Activated CD8-positive, alpha-beta memory T cell treated with anti-CD3 and anti-CD28 coated beads for 24 hours (primary cell): ENCODE measurements at places on chromosomes 5 and 9.

- no peak for DNase-seq
Measured at GRCh38 chr5:139492700-139493192, 10.2 kb upstream of the STING1 start.

DNA sequence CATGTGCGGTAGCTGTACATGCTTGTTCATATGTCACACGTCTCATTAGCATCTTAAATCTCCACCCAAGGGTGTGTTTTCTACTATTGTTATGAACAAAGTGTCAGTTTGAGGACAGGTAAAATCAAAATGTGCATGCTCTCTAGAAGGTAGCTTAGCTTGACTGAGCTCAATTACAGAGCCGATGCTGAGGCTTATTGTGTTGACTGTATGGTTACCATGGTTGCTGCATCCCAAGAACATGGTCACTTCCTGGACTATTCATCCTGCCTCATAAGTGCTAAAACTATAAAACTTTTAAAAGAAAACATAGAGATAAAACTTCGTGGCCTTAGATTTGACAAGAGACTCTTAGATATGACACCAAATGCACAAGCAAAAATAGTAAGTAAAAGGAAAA is 426.1 kb upstream of the CTNND2 start:
- DNase-seq: no peak

DNA sequence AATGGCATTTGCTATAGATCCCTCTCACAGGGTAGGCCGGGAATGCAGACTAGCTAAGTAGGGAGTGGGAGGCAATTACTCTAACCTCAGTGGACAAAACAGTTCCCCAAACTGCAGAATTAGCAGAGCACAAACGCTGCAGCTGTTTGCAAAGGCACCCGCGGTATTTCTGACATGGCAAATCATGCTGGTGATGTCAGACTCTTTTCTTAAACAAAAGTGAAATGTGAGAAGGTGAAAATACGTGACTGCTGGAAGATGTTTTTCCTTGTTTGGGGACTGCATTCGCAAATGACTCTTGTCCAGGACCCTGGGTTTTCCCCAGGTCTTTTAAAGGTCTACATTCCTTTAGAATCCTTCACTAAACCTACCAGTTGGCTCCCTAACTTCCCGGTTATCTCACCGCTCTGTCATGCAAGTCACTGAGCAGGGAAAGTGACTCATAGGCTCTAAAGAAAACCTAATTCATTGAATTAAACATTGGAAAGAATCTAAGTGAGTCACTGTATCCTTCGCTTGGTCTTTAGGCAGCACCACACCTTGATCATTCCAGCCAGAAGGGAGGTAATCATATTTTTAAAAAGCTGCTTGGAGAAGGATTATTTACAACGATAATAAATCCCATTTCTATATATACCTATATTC is 91.5 kb upstream of the DNAH5 start:
- no peak for DNase-seq

DNA sequence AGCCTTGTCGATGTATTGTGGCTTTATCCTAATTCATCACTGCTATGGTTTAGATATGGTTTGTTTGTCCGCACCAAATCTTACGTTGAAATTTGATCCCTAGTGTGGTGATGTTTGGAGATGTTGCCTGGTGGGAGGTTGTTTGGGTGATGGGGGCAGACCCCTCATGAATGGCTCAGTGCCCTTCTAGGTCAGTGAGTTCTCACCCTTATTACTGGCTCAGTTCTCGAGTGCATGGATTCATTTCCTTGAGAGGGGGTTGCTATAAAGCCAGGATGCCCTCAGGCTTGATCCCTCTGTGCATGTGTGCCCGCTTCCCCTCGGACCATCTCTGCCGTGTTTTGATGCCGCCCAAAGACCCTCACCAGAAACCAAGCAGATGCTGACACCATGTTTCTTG is 114.4 kb downstream of the CHSY3 start:
- no peak for DNase-seq
